Activated T-cell treated with anti-CD3 and anti-CD28 coated beads, Interleukin-2, amount 50 U/mL, for 48 hours (primary cell): ENCODE measurements at places on chromosomes 5 and 9.

DNA sequence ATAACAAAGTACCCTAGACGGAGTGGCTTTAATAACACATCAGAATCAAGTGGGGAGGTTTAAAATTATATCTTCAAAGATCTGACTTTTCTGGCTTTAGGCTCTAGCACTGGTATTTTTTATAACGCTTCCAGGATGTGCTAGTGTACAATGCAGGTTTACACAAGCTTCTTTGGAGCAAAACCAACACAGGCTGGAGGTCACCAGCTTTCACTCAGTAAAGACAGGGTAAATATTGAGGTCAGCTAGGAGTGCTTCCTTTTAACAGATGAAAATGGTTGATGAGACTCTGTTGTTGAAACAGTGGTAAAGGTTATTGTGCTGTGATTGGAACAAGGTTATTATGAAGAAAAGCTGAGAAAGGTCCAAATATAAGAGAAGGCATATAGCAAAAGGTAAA lies 414.2 kb downstream of the TAF11L14 start:
- no peak for DNase-seq

DNA sequence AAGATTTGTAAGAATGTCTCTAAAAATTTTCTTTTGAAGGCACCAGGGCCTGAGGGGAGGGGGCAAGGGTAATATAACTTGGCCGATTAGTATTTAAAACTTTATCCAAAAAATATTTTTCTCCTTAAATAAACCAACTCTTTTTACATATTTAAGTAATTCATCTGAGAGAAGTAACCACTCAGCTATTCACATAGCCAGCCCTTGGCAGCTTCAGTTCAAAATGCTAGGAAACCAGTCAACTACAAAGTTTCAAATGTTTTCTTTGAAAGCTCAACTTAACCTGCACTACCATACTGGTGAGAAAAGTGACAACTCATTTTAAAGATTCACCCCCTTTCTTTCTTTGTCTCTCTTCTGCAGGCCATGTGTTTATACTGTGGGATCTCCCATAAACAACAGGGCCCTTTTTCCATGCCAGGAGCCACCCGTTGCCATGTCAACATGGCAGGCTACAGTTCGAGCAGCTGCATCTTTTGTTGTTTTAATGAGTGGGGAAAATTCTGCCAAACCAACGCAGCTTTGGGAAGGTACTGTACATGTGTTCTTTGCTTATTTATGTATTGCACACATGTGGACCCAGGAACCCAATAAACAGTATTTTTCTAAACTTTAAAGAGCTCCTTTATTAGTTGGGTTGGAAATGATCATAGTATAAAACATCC lies 46.3 kb downstream of the AOPEP start:
- DNase-seq: no peak

GRCh38 chr9:133773889-133774655 lies 35.9 kb upstream of the SARDH start:
- no peak for DNase-seq

GRCh38 chr5:75951158-75951557 lies 132.0 kb upstream of the SV2C start:
- DNase-seq: no peak

DNA sequence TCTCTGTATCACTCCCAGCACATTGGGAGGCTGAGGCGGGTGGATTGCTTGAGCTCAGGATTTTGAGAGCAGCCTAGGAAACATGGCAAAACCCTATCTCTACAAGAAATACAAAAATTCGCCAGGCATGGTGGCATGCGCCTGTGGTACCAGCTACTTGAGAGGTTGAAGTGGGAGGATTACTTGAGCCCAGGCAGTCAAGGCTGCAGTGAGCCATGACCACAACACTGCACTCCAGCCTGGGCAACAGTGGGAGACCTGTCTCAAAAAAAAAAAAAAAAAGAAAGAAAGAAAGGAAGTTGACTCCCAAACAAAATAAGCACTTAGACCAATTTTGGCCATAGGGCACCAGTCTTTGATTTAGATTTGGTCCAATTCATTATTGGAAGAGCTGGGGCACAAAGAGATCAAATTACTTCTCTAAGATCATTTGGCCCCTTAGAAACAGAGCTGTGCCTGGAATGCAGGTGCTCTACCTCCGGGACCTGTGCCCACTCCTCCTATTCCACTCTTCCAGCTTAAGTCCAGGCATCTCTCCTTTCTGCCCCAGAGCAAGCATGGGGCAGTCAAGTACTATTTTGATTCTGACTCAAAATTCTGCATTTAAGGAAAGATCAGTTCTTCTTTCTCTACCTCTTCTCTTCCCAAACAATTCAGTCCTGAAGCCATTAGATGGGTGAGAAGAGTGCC lies 59.0 kb downstream of the ALDH7A1 start:
- no peak for DNase-seq

- DNase-seq: no peak
Observed at GRCh38 chr5:93600409-93601070, 17.5 kb downstream of the NR2F1 start.

GRCh38 chr9:108650826-108651225 lies 205.0 kb downstream of the ACTL7B start:
- no peak for DNase-seq

DNA sequence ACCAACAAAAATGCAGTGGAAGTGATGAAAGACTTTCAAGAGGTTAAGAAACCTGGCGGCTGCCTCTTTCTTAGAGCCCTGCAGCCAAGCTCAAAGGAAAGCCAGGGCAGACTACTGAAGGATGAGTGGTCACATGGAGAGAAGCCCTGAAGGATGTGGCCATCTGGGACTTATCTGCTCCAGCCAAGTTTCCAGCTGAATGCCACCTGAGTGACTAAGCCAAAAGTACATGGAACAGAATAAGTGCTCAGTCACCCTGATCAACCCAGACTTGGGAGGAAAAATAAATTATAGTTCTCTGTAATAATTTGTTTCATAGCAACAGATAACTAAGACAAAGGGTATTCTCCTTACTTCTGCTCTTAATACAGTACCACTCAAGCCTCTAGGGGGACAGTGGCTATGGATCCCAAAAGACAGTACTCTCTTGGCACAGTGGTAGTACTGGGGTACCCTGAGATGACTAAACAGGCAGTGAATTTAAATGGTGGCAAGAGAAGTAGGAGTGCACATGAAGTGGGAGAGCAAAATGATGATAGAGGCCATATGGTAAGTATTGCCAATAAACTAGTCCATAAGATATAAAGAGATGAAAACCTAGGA lies 182.3 kb downstream of the ELAVL2 start:
- no peak for DNase-seq
